ENCODE measurements at places on chromosomes 7 and 10.

GRCh38 chr10:96441322-96441885, 72.3 kb downstream of the TLL2 start:
- no peak for DNase-seq

- no peak for DNase-seq
Measured at GRCh38 chr7:98315318-98315993, 34.0 kb downstream of the BRI3 start.

DNA sequence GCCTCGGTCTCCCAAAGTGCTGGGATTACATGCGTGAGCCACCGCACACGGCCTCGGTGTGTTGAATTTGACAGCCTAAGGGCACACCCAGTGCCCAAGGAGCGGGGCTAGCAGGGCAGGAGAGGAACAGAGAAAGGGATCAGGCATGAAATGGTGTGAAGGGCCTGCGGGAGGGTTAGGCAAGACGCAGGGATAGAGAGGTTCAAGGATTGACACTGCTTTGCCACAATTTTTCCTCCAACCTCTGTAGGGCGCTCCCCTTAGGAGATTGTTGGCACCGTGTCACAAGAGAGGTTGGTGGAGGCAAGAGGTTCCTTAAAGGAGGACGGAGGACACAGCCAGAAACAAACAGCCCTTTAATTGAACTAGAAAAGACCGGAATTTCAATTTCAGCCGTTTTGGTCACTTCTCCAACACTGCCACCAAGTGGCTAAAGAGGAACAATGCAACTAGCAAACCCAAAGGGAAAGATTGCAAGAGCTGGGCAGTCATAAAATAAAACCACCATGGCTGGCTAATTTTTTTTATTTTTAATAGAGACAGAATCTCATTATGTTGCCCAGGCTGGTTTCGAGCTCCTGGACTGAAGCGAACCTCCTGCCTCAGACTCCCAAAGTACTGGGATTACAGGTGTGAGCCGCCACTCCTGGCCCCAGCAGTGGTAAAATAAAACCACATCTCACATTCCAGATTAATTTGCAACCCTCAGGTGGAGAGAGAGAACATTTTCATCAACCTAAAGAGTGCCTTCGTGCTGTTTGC, 6.9 kb upstream of the CREB3L2 start:
- DNase-seq, result no peak

- no peak for DNase-seq
Measured at GRCh38 chr7:51301806-51302205, 14.8 kb downstream of the COBL start.

DNA sequence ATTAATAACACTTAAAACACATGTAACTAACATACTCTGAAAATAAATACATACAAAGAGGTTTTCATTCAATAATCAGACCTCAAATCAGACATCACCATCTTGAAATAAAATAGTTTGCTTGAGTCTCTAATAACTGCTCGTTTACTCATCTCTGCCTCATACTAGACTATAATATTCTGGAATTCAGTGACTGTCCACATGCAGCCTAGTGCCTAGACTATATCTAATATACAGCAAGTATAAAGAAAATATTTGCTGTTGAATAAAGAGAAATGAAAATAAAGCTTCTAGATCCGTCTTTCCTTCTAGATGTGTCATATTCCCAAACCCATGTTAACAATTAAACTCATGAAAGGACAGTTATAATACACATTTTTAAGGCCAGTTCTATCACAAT, 236.3 kb upstream of the LRRN3 start:
- no peak for DNase-seq

DNA sequence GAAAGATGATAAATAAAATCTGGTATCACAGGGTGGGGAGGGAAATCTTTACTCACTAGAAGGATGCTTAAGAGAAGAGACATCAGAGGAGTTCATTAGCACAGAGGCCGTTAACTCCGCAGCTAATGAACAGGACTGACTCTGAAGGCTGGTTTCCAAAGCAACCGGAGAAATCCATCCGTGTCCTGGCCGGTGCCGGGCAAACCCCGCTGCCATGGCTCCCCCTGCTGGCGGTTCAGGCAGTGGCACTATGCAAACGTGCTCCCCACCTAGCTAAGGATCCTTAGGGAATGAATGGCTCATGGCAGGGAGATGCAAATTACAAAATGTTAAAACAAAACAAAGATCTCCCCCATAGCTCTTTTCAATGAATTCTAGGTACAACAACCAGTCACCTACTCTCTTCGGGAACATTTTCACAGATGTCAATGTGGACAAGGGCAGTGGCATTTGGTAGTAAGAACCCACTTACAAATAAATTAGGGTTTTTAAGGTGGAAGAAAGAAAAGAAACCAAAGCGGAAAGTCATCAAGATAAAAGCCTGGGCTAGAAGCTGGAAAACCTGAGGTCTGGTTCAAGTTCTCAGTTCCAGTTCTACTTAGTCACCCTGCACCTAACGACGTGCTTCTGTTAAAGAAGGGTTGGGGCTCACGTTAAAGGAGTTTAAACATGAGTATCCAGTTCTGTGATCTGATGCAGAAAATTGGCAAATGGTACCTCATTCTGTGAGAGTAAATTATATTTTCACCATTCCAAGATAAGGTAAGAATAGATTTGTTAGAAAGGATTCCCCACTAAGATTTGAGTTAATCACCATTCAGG, 138.2 kb downstream of the SVIL start:
- DNase-seq, result peak; percentile 80

GRCh38 chr7:138746073-138746472, 44.9 kb upstream of the SVOPL start:
- no peak for DNase-seq

Data from Right ventricle myocardium superior (tissue), 1 donor.